ENCODE measurements at places on chromosomes 5 and 9. TPM values are rescaled to one million over a fixed set of nuclear protein-coding genes. Genes with fewer than 3 reads are reported as not detected.

Gene F2RL2
- total RNA-seq = 1.5 TPM

DNA sequence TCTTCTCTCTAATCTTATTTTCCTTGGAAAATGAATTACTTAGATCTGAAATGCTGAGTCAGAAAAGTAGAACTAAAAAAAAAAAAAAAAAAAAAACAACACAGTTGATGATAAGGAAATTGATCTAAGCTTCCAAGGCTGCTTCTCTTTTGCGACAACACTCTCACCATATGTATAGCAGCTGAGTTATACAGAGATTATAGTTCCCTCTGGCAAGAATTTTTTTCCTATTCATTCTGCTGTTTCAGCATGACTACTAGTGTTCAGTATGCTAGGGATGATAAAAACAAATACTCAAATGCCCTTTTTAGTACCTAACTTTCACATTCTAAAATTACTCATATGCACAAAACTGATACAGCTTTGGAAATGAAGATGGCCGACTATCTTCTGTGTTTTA lies 267.3 kb downstream of the MLLT3 start:
- peak; percentile 82 for DNase-seq

- DNase-seq = no peak
Measured at GRCh38 chr9:88075506-88075905, 62.8 kb downstream of the SPATA31C2 start.

DNA sequence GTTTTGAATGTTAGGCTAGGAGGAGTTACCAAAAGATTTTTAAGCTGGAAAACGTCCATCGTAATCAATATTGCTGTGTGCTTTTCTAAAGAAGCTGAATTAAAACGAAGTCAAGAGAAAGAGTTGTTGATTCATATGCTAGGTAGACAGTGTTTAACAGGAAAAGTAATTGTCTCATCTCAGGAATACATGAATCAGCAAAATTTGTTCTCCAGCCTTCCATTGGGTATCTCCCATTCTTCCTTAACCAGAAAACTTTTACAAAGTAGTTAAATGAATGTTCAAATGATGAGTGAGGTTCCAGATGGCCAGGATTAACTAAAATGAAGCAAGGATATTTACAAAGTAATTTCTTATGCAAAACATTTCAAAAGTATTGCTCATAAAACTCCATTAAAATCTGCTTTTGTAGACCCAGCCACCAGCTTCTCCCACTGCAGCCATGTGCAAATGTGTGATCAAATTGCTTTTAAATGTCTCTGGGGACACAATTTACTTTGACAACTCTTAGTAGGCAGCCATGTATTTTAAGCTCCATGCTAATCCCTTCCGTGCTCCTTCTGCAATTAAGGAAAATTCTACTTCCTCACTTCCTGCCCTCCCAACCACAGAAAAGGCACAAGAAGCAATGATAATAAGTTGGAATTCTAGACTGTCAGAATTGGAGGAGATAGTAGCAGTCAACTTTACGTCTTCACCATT lies 121.2 kb downstream of the HTR4 start:
- no peak for DNase-seq

DNA sequence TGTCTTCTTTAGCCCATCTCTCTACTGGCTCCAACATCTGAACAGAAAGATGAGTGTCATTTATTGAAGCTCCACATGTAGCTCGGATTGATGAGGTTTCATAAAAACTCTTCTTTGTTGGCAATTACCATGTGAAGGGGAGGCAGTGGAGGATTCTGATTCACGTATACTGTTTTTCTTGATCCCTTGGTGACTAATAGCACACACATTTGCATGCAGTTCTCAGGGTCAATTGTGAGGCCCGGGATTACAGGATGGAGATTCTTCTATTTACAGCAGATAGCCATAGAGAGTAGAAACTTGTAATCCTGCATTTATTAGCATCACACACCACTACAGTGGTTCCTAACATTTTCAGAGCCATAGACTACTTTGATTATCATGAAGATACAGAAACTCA lies 133.2 kb upstream of the MARCHF11 start:
- no peak for DNase-seq
